ENCODE measurements at places on chromosomes 3 and 15.

GRCh38 chr3:117856354-117856753 is 1146.8 kb downstream of the TUSC7 start:
- no peak for DNase-seq

- no peak for DNase-seq
These were observed 173.5 kb downstream of the ZIC1 start for GRCh38 chr3:147582642-147583041.

DNA sequence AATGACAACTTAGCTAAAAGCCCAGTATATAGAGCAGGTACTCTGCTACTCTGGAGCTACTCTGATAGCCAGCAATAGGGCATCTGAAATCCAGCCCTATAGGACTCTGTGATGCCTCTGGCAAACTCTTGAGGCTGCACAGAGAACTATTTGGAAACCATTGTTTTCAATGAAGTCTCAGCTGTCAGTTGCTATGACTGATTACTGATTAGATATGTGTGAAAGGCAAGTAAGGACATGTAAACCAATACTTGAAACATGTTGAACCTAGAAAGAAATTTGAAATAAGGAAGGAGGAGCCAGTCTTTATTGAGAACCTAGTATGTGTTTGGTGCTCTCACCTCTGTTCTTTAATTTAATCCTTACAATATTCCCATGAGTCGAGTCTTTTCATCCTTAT is 40.2 kb upstream of the CRTC3 start:
- DNase-seq = no peak

DNA sequence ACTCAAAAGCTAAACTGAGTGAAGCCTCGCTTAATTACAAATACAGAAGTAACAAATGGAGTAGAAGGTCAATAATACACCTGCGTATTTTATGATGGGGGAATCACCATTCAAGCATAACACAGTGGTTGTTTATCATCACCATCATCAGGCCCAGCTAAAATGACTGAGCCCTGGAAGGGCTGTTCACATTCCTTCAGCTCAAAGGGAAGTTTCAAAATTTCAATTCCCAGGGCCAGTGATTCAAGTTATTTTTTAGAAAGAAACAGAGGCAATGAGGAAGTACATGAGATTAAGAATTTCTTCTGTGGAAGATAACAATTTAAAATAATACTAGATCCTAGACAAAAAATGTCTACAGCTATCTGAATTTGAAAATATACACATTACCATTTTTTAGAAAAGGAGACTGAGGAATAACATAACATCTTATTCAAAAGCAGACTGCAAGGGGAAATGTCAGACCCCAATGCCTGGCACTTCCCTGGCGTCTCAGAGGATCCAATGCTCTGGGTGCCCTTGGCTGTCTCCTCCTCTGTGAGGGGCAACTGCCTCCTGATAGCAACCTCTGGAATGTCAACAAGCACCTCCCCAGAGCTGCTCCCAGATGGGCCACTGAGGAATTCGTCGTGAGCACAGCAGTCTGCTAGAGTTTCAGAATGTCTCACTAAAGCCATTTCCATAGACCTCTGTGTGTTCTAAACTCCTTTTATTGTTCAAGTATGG is 22.8 kb downstream of the EHD4 start:
- DNase-seq = no peak

DNA sequence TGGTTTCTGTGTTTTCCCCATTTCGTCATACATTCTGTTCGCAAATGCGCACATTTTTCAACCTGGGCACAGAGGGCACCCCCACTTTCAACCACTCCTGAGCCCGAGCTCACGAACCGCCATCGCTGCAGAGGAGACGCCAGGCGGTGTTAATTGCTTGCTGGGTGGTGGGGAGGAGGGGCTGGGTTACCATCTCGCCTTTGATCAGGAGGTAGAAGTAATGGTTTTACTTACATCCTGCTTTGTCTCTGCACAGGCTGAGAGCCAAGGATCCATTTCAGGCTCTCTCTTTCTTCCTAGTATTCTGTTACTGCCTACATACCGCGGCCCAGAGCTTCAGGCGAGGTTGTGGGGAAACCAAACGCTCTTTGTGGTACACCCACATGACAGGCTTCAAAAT is 177.3 kb upstream of the WNT5A start:
- DNase-seq = no peak

DNA sequence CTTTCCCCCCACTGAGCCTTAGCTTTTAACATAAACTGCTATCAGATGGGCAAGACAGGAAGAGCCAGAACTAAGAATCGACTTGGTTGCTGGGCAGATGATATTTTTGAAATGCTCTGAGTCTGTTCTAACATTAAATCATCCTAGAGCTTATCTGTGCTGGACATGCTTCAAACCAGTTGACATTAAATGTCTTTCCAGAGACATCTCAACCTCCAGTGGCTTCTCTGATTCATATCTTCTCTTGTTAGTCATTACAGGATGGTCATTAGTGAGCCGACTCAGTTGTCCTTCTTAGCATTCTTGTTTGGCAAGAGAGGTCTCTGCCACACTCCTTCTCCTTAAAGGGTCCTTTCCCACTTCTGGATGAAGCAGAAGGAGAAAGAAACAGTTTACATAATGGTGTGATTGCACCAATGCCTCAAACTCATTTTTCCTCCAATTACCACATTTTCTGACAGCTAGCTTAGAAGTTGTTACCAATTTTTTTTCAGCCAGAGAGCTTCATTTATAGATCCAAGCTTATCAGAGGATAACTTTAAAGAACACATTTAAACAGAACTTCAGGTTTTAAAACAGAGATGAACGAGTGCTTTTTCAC is 21.7 kb upstream of the SYN2 start:
- DNase-seq = no peak

- no peak for DNase-seq
These were observed 46.8 kb downstream of the DNAJC13 start for GRCh38 chr3:132464066-132464465.

GRCh38 chr15:59354417-59355031 is 18.1 kb downstream of the MYO1E start:
- DNase-seq = no peak

GRCh38 chr3:174199696-174200095 is 659.4 kb upstream of the NAALADL2 start:
- DNase-seq = no peak

DNA sequence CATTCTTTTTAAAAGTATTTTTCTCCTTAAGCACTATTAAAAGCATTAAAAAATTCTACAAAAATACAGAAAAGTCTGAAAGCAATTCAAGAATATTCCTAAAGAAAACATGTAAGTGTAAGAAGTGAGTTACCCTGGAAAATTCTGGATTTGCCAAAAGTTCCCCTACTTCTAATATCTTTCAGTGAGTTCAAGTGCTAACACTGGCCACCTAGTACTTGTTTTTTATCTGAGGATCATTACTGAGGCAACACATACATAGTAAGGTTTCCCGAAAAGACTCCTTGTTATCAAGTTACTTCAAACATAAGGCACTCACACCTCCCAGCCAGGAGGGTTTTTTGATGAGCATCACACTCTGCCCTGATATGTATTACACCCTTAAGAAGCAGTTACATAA is 158.4 kb downstream of the TIGIT start:
- DNase-seq = no peak

- no peak for DNase-seq
These were observed 121.2 kb upstream of the CTDSPL start for GRCh38 chr3:37740471-37740870.

GRCh38 chr15:96428742-96429141 is 98.2 kb downstream of the NR2F2 start:
- no peak for DNase-seq

DNA sequence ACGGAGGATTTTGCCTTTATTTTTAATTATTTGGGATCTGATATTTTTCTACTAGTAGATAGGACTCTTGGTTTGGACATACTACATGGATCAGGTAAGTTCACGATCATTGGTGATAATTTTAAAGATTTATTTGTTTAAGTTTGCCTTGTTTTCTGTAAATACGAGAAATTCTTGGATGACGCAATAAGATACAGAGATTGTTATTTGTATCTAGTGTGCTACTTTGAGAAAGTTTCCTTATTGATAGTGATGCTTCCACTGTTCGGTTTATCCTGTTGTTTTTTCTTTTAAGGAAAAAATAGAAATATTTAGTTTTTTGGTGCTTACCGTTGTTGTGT is 577 bp downstream of the CHD2 start:
- DNase-seq = no peak

GRCh38 chr15:100340721-100341238 is 995 bp downstream of the ADAMTS17 start:
- DNase-seq = peak; percentile 43
